ENCODE measurements at places on chromosomes 13 and 19.

DNA sequence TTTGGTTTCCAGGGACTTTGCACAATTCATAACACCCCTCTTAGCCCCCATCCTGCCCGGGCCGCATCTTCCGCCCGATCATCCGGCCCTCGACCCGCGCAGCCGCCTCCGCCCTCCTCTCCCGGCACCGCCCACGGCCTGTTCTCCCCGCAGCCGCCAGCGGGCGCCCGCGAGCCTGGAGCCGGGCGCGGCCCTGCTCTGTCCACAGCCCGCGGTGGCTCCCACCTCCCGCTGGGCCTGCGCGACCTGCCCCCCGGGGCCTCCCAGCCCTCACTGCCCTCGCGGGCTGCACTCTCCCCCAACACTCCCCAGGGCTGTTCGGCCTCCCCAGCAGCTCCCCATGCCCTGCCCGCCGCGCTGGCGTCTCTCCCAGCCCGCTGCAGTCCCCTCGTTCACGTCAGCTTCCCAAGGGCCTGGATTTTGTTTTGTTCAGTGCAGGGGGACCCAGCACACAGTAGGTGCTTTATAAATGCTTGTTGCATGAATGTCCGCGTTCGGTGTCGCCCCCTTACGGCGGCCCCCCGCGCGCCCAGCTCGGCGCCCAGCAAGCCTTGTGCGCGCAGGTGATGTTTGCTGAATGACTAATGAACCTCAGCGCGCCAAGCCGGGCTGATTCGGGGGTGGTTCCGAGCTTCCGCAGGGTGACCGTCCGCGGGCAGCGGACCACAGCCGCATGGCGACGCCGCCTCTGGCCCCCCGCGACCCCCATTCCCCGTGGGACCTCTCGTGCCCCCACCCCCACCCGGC is 4.6 kb upstream of the APC2 start:
- peak; percentile 95 for DNase-seq

GRCh38 chr13:94345374-94346195 is 133.9 kb downstream of the DCT start:
- no peak for DNase-seq

DNA sequence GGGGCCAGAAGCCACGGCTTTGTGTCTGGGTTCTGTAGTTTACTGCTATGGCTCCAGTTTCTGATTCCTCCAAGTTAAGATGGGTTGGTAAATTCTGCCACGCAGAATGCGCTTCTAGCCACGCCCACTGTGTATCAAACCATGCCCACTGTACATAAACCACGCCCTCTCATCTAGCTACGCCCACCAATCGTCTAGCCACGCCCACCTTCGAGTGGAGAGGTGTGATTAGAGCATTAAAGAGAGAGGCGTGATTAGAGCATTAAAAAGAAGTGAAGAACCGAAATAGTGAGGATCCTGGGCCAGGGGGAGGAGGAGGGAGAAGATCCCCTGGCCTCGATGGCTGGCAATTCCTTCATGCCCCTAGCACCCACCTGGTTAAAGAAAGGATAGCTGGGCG is 43.7 kb upstream of the ADGRE5 start:
- no peak for DNase-seq

- no peak for DNase-seq
These were observed 20.0 kb upstream of the CCNP start for GRCh38 chr19:40246292-40247073.

- DNase-seq = no peak
These were observed 915.2 kb downstream of the PCDH9 start for GRCh38 chr13:66314911-66315310.

- no peak for DNase-seq
These were observed 24.7 kb downstream of the URI1 start for GRCh38 chr19:29966588-29967249.

- DNase-seq = no peak
These were observed 9.5 kb downstream of the POU4F1 start for GRCh38 chr13:78593652-78594455.

DNA sequence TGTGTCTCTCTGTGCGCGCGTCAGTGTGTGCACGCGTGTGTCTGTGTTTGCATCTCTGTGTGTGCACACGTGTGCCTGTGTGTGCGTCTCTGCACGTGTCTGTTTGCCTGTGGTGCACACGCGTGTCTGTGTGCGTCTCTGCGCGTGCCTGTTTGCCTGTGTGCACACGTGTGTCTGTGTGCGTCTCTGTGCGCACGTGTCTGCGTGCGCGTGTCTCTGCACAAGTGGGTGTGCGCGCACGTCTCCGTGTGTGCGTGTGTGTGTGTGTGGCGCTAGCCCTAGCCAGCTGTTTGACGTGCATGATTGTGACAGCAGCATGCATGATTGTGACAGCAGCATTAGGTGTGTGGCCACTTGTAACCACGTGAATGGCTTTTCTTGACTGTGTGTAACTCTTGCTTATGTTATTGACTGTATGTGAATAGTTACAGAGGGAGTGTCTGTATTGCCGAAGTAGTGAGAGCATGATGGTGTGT is 31.1 kb downstream of the ZNF146 start:
- no peak for DNase-seq

GRCh38 chr13:53405616-53406015 is 377.0 kb downstream of the OLFM4 start:
- DNase-seq = no peak

DNA sequence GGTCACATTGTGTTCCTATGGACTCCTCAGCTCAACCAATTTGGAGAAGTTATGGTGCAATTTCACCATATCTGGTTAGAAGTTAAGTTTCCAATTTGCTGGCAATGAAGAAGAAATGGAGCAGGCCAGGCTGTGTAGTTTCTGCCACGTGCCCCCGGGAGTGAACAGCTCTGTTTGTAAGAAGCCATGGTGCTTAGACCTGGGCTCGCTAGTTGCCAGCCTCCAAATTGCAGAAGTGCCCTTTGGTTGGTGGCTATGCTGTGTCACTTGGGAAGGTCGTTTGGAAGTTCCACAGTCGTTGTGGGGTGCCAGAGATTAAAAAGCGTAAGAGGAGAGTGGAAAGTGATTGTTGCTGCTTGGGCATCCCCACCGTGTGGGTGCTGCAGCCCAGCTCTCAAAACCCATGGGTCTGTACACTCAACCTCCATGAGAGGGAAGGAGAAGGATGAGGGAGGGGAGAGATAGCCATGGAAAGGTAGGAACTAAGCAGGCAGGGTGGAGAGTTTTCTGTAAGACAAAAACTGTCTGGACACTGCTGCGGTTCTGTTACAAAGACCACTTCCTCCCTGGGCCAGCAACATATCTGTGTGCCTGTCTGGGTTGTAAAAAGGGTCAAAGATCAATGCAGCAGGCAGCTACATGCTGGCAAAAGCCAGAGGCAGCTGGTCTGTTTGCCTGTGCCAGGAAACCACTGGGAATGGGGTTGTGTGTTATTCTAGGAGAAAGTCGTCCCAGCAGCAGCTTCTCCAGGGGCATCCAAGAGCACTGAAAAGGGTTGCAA is 10.8 kb downstream of the ALOX5AP start:
- no peak for DNase-seq

- peak; percentile 37 for DNase-seq
These were observed 5.0 kb downstream of the ANO8 start for GRCh38 chr19:17329366-17330261.

DNA sequence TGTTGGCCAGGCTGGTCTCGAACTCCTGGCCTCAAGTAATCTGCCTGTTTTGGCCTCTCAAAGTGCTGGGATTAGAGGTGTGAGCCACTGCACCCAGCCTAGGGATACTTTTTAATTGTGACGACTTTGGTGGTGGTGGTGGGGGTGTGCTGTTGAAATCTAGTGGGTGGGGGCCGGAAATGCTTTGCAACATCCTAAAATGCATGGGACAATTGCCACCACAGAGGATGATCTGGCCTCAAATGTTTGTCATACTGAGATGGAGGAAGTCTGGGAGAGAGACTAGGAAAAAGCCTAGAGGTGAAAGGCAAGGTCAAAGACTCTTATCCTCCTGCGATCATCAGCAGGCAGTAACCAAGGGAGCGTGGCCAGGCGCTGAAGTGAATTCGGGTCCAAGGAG is 1.4 kb downstream of the NWD1 start:
- DNase-seq = no peak

DNA sequence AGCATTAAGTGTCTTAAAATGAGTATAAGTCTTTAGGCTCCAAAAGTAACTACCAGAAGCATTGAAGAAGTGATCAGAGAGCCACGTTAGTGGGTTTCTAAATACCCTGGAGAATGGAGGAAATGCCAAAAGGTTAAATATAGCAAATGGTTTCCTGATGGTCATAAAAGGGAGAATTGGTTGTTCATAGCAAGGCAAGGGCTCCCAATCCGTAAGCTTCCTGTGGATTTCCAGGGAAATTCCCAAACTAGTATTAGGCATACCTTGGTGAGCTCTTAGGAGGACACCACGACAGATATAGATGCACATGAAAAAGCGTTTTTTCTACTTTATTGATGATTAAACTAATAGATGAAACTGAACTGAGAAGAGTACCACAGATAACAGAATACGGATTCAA is 410.9 kb downstream of the FOXO1 start:
- no peak for DNase-seq

DNA sequence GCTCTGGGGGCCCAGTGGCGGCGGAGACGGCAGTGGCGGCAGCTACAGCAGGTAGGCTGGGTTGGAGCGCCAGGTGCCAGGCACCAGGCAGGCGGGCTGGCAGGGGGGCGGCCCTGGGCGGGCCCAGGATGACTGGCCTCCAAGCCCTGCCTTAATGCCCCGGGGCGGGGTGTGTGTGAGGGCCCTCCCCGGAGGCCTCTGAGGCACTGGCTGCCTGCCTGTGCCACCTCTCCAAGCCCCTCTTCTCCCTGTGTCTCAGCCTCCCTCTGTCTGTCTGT is at the start of gene KLK11:
KLK11 (minus strand) TSS at position 63 of the 278 bp plus-strand sequence. CDS start 985 bp downstream, outside the sequence.
- no peak for DNase-seq
